ENCODE measurements at places on chromosomes 11 and 22.

GRCh38 chr22:50260801-50261614 lies 475 bp downstream of the MAPK12 start:
- peak; percentile 71 for DNase-seq

GRCh38 chr11:36400766-36401455 lies 104.8 kb downstream of the PRR5L start:
- no peak for DNase-seq

- DNase-seq = peak; percentile 75
Measured at GRCh38 chr11:44702889-44703288, 23.9 kb upstream of the TSPAN18 start.

DNA sequence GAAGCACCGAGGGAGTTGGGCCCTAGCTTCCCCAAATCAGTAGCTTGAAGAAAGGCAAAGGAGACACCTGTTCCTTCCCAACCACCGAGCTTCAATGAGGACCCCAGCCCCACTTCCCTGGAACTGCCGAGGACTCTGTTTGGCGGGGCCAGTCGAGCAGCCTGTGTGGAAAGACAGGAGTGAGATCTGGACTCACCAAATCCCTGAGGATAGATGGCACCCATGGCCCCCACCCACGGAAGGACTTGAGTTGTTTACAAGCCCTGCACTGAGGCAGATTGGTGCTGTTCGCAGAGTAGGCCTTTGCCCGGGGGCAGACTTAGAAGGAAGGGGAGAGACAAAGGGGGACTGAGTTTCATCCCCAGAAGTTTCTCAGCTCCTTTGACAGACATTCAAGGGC lies 64.6 kb downstream of the FEZ1 start:
- DNase-seq = no peak

- no peak for DNase-seq
Measured at GRCh38 chr11:102957953-102958352, 2.4 kb upstream of the MMP13 start.
